ENCODE measurements at places on chromosomes 12 and 14.

DNA sequence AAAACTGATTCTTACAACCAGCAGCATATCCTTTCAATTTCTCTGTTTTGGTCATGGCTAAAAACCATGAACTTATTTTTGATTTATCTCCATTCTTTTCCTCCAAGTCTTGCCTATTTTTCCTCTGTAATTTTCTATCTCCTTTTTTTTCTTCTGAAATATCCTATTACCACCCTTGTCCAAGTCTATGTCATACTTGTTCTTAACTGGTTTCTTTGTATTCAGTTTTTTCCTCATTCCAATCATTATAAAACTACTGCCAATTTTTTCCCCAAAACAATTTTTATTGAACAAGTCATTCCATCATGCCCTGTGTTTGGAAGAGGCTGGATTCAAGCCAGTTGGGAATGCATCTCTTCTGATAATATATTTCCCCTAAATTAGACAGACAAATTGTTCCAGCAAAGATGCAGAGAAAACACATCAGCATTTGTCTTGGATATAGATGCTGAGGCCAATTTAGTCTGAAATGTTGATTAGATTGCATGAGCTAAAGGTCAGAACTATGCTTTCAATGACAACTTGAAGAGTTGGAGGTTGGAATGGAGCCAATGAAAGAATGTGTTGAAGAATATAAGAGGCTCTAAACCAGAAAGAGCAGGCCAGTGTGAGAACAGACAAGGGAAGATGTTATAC, 30.7 kb downstream of the OTOGL start:
- no peak for DNase-seq

GRCh38 chr14:95449131-95449530, 67.3 kb downstream of the SYNE3 start:
- no peak for DNase-seq

DNA sequence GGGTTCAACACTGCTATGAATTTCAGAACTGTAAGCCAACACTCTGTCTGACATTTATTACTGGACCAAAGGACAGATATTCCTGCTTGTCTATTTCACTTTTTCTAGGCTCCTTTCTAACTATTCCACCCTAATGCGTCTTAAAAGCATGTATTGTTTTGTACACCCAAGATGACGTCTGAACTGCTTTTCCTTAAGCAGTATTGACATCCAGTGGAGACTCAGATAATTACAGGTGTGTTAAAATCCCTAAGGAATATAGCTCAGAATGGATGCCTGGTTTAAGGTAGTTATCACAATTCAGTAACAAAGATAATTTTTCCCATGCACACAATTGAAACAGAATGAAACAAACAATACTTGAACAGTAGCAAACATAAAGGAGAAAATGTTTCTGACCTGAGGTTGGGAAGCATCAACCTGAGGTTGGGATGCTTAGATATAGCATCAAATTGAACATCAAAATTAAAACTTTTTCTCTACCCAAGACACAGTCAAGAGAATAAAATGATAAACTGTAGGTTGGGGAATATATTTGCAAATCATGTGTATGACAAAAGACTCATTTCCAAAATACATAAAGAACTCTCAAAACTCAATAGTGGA, 93.7 kb upstream of the PTPRR start:
- no peak for DNase-seq

- DNase-seq = no peak
Observed at GRCh38 chr12:54143412-54143986, 45.3 kb downstream of the SMUG1 start.

DNA sequence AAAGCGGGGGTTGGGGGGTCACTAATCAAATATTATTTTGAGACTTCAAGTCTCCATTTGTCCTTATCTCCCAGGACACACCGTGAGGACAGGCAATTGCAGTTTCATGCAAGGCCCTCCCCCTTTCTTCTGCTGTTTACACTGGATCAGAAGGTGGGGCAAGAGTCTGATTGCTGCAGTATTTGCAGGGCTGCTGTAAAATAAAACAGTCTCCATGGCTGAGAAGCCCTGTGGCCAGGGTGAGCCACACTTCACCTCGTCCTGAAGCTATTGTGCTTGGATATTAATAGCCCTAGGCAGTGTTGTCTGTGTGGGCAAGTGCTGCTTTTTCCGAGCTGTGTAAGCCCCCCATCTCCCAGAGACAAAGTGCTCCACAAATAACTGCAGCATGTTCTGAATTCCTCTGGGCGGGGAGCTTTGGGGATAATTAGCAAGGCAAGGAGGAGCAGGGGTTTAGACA, 187.4 kb upstream of the NTF3 start:
- DNase-seq = no peak

DNA sequence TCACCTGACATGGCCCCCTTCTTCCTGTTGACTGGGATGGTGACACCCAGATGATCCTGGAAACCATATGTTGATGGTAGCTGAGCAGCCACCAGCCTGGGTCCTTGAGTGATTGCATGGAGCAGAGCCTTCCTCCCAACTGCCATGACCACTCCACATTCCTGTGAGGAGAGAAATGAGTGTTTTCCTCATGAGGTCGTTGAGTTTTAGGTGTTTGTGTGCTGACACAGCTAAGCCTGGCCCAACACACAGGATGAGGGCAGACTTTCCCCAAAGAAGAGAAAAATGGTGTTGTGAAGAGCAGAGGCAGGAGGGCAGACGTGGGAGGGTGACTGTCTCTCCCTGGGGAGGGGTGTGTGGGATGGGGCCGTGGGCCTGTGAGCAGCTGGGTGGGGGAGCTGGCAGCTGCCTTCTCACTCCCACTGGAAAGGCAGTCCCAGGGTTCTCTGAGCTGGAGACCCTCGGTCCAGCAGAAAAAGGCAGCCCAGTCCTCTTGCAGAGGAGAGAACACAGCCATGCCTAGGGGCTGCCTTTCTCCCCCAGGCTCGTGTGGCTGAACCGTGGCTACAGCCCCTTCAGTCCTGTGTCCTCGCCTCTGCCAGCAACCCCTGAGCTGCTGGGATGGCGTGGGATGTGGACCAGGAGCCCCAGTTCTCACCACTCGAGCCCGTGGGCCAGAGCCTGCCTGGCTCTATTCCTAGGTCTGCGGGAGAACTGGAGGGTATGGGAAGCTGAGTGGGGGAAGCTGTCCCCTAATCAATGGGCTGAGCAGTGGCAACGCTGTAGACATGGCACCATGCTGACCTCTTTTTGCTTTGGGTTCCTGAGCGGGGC, 257.0 kb downstream of the ADGRD1 start:
- no peak for DNase-seq

DNA sequence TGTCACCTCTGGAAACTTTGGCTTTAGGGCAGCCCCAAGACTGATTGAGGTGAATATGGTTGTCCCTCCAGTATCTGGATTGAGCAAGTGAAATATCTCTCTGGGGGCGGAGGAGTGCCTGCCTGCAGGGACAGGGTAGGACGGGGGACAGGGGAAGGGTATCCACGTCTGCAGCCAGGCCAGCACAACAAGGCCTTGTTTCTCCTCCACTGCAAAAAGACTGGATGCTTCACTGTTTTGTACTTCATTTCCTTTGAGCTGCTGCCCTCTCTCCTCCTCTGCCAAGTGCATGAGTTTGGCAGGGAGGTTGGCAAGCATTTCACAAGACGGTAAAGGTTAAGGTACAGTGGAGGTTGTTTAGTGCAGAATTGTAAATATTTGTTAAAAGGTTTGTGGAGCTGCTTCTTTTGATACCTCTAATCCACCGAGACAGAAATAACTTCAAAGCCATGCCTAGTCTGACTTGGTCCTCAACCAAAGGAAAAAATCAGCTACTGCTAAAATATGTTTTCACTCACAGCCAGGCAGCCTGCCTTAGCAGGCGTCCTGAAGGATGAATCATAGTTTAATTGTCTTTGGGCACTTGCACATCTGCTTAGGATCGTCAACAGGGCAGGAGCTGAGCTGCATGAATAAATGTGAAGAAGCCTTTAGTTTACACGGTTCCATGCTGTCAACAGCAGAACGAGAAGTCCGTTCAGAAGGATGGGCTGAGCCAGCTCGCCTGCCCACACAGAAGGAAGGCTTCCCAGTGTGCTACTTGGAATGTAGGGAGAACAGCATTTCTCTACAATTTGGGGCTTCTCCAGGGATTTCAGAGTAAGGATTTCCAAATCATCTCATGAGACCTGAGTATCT, 269.7 kb downstream of the TTC6 start:
- no peak for DNase-seq

GRCh38 chr12:100450735-100451134, 22.9 kb upstream of the NR1H4 start:
- DNase-seq = no peak

GRCh38 chr12:52394836-52395405, 9.5 kb upstream of the KRT84 start:
- no peak for DNase-seq

- DNase-seq = no peak
Observed at GRCh38 chr12:68804657-68805591, 3.1 kb upstream of the MDM2 start.

DNA sequence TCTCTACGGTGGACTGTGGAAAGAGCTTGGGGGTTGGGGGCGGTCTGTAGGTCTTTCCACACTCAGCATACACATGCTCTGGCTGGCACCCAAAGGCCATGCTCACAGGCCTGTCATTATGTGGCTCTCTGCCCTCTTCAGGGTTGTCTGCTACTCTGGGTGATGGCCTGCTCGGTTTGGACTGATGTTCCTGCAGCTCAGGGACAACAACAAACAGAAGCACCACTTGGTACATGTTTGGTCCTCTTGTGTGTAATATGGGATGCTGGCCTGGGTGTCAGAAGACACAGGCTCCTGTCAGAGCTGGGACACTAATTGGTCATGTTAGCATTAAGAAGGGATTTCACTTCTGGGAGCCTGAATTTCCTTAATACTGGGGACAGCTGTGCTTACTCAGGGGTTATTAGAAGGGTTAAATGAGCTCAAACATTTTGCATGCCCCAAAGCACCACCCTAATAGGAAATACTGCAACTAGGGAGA, 32.7 kb upstream of the SELPLG start:
- DNase-seq = no peak

GRCh38 chr12:68609998-68610369, 715 bp upstream of the RAP1B start:
- DNase-seq = peak; percentile 29

DNA sequence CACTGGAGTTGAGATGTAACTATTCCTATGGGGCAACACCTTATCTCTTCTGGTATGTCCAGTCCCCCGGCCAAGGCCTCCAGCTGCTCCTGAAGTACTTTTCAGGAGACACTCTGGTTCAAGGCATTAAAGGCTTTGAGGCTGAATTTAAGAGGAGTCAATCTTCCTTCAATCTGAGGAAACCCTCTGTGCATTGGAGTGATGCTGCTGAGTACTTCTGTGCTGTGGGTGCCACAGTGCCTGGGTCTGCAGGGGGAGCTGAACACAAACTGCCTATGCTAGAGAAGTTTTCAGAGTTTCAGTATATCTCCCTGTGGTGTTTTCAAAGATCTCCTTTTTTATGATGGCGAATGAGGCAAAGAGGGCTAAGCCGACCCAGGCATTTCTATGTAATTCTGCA, 179.2 kb upstream of the OR4E1 start:
- no peak for DNase-seq

DNA sequence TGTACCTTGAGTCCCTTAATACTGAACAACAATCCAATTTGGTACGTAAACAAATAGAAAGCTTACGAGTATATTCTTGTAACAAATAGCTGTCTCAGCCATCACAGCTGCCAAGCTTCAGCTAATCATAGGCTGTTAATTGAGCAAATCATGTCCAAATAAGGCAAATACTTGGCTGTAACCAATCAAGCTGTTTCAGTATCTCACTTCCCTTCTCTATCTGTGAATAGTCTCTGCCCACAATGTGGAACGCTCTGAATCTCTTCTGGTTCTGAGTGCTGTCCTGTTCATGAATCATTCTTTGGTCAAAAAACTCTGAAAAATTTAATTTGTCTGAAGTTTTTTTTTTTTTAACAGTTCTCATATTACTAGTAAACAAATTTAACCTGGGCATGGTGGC, 5.8 kb upstream of the NEMF start:
- no peak for DNase-seq

DNA sequence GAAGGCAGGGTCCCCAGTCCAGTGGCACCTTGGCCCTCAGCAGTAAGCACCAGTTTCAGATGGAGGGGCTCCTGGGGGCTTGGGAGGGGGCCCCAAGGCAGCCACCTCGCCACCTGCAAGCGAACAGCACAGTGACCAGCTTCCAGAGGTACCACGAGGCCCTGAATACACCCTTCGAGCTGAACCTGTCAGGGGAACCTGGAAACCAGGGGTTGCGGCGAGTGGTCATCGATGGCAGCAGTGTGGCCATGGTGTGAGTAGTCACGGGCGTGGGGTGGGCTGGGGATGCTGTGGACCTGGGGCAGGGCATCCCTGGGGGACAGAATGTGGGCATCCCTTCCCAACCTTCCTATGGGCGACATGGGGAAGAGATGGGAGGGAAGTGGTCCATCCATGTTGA, 11.2 kb downstream of the NYNRIN start:
- DNase-seq = no peak

- no peak for DNase-seq
Observed at GRCh38 chr14:84436528-84436927, 1093.4 kb upstream of the FLRT2 start.

GRCh38 chr12:79635676-79636075, 55.1 kb downstream of the PAWR start:
- DNase-seq = peak; percentile 89

DNA sequence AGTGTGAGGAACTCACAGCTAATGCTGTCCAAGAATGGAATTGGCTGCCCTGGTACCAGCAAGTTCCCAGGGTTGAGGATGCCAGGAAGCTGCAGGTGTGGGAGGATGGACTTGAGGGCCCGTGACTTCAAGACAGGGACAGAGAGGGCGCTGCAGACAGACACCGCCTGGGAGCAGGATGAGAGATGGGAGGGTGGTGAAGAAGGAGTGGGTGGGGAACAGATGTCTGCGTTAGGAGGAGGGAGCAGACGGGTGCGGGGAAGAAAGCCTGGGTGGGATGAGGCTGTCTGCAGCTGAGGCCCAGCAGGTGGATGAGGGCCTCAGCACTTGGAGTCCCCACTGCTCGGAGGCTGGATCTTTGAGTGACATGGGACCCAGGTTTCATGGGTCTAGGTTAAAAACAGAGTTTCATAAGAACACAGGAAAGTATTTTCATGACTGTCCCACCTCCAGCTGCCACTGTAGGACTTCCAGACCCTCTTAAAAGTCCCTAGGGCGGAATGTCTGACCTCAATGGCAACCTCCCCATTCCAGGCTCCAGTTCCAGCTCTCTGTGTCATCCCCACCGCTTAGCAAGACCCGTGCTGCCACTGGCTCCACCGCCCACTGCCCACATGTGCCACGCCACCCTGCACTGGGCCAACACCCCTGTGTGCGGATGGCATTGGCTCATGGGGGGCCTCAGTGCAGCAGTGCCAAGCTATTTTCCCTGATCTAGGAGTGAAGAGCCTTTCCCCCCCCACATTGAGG, 70.3 kb upstream of the SCN8A start:
- no peak for DNase-seq
